ENCODE measurements at places on chromosomes 7 and 10.

DNA sequence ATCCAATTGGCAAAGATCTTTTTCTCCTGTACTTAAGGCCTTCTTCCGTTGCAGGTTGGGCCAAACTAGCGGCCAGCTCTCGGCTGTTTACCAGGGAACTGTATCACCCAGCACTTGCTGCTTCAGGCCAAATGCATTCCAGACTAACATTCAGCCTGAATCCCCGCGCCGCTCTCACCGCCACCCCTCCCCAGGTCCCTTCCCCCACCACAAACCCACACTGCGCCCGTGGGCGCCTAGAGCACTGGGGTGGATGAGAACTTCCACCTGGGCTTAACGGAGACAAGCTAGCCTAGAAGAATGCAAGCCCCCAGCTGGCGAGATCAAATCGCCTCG is 676 bp downstream of the TCAF1 start:
- DNase-seq = no peak

- DNase-seq = no peak
Observed at GRCh38 chr7:2802504-2803341, 41.4 kb downstream of the GNA12 start.

DNA sequence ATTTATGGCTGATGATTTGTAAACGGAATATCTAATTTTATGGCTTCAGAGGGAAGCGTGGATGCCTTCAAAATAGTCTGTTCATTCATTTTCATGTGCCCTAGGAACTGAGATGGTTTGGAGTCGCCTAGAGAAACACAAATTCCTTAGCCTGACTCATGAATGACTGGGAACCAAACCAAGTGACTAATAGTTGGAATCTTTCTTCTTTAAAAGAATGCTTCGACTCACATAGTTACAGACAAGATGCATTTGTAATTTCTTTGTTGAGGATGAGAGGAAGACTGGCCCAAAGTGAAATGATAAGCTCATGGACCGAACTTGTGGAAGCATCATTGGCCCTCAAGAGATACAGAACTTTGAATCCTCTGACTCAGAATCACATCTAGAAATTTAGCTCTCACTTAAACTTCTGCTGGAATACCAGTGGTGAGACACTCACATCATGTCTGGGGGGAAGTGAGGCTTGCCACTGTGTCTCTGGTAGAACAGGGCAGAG is 1107.2 kb downstream of the NRG3 start:
- DNase-seq = no peak

DNA sequence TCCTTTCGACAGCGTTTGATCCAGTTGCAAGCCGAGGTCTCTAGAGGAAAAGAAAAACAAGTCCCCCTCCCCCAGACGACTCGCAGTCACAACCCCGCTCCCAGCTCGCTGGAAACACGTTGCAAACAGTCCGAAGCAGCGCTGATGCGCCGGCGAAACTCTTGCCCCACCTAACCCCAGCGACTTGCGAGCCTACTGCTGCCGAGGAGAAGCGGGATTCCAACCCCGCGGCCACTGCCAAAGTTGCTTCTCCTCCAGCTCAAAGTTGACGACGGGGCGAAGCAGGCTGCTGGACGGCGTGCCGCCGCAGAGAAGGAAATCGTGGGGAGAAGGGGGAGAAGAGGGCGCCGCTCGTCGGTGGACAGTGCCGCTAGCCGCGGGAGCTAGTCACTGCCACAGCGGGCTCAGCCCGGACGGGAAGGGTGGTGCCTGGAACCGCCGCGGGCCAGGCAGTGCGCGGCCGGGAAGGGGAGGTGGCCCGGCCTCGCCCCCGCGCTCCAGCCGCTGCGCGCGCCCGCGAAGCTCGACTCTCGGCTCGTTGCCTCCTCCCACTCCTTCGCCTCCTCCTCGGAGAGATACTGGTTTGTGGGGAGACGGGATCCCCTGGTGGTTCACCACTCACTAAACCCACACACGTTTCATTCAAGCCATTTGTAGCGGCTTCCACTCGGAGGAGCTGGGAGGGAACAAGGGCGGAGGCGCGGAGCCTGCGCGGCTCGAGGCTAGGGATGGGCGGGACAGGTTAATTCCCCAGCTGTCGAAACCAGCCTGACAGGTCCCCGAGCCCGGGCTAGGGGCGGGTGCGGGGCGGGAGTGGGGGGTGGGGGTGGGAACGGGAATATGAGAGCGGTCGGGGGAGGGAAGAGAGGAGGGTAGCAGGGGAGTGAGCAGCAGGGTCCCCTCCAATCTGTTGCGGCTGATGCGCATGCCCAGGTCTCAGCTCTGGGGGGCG is at the start of gene GPR37:
GPR37 (minus strand) TSS at position 392 of the 952 bp plus-strand sequence. CDS start 816 bp downstream, outside the sequence.
- DNase-seq = peak; percentile 83

- DNase-seq = peak; percentile 56
Observed at GRCh38 chr7:1175967-1176851, 16.2 kb upstream of the ZFAND2A start.

GRCh38 chr7:92244808-92245486 is 767 bp downstream of the KRIT1 start:
- no peak for DNase-seq

DNA sequence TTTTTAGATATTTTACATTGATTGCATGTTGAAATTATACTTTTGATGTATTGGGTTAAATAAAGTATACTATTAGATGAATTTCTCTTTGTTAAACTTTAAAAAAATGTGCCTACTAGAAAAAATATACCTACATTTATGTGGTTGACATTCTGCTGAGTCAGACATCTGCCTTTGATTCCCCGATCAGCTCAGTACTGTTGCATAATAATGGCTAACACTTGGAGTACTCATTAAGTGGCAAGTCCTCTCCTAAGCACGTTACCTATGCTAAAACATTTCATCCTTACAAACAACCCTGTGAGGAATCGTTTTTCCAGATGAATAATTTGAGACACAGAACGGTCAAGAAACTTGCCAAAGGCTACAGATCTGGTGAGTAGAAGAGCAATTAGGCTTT is 14.0 kb upstream of the SEM1 start:
- no peak for DNase-seq

GRCh38 chr7:134874407-134874806 is 95.0 kb downstream of the CALD1 start:
- no peak for DNase-seq

DNA sequence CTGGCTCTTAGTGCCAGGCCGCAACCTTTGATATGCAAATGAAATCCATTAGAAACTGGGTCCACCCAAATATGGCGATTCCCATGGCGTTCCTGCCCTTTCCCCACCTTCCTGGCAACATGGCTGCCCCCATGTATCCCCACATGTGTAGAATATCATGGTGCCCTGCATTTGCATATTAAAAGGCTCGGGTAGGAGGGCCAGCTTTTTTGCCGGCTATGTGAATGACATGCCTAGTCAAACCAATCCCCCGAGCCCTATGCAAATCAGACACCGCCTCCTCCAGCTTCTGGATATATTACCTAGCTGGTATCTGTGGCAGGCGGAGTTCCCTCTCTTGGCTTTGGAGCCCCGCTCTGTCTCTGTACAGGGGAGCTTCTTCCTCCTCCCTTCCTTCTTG is 18.3 kb downstream of the MMS19 start:
- DNase-seq = no peak

- no peak for DNase-seq
Observed at GRCh38 chr7:151132461-151133205, 34.9 kb downstream of the GBX1 start.

DNA sequence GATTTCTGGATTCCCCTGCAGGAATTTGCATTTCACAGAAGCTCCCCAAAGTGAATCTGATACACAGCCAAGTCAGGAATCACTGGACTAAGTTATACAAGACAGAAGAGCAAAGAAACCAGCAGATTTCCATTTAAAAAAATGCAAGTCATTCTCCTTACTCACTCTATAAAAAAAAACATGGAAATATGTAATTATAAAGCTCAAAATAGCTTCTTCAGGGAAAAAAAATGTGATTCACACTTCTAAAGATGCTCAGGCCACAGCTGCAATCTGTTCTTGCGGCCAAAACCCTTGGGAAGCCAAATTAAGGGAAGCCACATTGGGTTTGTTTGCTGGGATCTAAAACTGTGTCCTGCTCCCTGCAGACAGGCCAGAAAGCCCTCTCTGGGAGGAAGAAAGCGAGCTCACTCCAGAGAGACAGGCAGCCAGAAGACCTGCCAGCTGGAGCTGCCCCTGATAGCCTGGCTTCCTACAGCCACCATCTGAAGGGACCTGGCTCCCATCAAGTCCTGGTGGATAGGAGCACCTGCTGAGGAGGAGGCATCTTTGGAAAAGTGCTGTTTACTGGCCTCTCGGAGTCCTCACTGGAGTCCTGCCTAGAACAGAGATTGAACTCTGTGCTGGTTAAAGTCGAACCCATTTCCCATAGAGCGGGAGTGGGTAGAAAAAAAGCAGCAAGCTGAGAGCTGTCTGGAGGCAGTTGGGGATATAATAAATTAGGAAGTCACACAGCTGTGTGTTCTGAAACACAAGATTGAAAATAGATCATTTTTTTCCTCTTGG is 359.2 kb upstream of the AOAH start:
- DNase-seq = no peak

GRCh38 chr7:32158076-32158475 is 87.9 kb upstream of the PDE1C start:
- no peak for DNase-seq

DNA sequence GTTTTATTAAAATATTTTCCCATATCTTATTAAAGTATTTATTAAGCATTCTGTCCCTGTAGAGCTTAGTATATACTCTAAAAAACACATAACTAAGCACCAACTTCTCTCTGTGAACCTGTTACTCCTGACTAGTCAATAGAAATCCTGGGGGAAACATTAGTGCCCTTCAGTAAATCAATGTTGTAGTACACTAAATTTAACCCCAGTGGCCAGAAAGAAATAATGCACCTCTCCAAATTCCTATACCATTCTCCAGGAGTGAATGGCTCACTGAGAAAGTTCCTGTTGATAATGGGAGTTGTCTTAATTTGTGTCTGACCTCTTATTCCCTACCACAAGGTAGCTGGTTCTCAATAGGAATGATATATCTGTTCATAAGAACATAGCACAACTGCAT is 188.2 kb downstream of the SEMA3D start:
- no peak for DNase-seq

DNA sequence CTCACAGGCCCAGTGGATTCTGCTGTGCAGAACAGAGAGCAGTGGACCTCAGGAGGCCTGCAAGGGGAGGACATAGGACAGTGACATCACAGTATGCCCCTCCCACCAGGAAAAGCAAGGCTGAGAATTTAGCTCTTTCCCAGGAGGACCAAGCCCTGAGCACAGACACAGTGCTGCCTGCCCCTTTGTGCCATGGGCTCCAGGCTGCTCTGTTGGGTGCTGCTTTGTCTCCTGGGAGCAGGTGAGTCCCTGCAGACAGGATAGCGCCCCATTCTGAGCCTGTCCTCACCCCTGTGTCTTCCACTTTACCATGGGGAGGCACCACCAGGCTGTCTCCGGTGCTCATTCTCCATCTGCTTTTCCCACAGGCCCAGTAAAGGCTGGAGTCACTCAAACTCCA is 63.0 kb upstream of the PRSS58 start:
- no peak for DNase-seq

GRCh38 chr7:13538669-13539068 is 450.8 kb downstream of the ETV1 start:
- no peak for DNase-seq

DNA sequence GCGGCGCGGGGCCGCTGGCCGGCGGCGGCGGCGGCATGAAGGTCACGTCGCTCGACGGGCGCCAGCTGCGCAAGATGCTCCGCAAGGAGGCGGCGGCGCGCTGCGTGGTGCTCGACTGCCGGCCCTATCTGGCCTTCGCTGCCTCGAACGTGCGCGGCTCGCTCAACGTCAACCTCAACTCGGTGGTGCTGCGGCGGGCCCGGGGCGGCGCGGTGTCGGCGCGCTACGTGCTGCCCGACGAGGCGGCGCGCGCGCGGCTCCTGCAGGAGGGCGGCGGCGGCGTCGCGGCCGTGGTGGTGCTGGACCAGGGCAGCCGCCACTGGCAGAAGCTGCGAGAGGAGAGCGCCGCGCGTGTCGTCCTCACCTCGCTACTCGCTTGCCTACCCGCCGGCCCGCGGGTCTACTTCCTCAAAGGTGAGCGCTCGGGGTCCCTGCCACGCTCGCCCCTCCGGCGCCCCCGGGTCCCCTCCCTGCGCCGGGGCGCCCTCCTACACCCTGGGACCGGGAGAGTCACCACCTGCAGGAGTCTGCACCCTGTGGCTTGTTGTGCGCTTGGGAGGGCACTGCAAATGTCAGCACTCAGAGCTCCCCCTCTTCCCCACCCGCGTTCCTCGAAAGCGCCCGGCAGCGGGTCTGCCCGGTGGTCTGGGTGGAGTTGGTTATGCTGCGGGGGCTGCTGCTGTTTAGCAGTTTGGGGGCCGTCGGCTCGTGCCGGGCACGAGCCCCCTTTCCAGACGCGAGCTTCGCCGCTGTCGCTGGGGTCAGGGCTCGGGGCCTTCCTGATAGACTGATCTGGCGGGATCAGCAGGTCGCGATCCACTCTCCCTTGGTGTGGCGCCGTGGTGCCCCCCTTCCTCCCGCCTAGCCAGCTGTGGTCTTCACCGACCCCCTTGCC is 627 bp downstream of the DUSP5 start:
- DNase-seq = peak; percentile 44

- DNase-seq = no peak
Observed at GRCh38 chr10:1002425-1003006, 14.3 kb downstream of the GTPBP4 start.

GRCh38 chr7:112188257-112188656 is 17.9 kb downstream of the DOCK4 start:
- no peak for DNase-seq

DNA sequence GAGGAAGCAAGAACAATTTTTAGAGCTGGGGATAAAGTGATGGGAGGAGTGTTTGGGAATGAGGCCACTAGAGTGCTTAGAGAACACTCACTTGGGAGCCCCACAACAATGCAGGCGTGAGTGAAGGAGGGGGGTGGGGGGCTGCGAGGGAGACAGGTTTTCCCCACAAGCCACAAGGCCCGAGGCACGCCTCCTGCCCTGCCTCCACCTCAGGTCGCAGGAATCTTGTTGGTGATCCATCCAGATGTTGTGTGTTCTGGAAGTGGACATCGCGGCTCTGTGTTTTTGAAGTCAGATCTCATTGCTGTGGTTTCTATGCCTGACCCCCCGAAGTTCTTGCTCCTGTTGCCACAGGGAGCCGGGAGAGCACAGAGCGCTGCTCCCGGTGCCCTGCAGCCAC is 178.0 kb upstream of the BMPER start:
- DNase-seq = no peak

DNA sequence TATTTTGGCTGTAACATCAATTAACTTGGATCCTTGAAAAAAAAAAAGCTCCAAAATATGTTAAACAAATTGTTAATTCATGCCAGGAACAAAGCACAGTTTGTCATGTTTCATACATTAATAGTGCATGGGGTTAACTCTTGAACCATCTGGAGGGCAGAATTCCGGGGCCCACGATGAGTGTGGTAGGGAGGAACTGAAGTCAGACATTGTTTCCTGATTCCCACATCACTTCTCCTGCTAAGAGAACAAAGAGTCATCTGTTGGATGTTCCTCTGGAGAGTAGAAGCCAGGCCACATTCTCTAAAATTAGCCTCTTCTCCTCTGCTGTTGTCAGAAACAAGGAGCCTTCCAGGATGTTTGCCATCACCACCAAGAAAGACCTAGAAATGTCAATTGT is 54.6 kb downstream of the TMEM178B start:
- DNase-seq = no peak

DNA sequence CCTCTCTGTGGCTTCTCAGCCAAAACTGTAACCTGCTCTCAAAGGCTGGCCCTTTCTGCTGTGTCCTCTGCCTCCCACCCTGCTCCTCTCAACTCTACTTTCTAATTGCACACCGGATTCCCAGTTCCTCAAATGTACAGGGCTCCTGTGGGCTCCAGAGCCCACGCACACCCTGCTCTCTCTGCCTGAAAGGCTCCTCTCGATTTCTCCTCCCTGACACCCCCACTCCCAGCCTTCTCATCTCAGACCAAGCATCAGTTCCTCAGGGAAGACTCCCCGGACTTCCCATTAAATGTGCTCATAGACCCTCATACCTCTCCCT is 111.7 kb upstream of the STEAP1B start:
- DNase-seq = no peak

GRCh38 chr7:20738518-20739481 is 47.9 kb downstream of the SP8 start:
- no peak for DNase-seq
